ENCODE measurements at places on chromosomes 7 and 10.

GRCh38 chr7:93935102-93935501, 13.6 kb downstream of the GNG11 start:
- no peak for DNase-seq

DNA sequence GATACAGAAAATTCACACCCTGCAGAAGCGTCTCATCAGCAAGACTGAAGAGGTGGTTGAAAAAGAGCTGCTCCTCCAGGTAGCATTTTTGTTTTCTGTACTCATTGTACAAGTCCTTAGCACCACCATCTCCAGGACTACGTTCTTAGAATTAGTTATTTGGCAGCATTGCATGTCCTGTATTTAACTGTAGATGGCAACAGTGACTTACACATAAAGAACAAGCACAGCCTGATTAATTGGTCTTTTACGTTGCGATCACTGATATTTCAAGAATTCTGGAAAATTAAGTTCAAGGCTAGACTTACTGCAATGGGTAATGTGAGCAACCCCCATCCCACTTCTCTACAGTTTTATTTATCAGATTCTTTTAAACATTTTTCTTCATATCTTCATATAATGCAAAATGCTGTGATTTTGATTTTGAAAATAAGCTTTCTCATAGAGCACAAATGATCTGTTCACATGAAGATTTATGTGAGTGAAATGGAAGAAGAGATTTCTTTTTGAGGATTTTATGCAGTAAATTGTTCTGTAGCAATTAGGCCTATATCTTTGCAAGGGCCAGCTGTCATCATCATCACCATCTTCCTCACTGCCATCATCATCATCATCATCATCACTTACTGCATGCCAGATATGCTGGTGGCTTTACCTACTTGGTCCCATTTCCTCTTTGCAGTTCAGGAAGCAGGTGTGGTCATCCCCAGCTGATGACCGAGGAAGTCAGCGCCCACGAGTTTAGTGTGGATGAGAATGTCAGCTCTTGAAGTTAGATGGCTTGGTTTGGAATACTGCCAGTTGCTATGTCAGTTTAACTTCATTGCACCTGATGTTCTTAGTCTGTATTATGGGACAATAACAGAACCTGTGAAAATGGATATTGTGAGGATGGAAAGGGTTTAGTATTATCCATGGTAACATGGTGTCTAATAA, 53.4 kb downstream of the CFAP58 start:
- DNase-seq: no peak

- DNase-seq: no peak
Observed at GRCh38 chr10:18793951-18794350, 134.7 kb downstream of the ARL5B start.

DNA sequence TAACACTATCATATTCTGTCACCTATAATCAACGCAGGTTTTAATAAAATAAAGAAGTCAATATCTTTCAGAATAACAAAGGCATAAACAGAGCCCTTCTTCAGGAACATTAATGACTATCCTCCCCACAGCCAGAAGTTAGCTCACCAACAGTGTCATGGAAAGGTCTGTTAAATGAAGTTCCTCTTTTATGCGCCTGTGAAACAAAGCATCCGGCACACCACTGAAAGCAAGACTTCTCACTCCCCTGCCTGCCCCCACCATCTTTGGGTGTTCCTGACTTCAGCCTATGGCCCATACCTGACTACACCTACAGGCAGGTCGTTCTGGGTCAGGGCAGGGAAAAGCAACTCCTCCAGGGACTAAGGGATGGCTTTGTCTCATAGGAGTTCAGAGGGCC, 205.4 kb downstream of the FANK1 start:
- DNase-seq: no peak

- no peak for DNase-seq
Observed at GRCh38 chr7:115363916-115364315, 442.0 kb downstream of the MDFIC start.

DNA sequence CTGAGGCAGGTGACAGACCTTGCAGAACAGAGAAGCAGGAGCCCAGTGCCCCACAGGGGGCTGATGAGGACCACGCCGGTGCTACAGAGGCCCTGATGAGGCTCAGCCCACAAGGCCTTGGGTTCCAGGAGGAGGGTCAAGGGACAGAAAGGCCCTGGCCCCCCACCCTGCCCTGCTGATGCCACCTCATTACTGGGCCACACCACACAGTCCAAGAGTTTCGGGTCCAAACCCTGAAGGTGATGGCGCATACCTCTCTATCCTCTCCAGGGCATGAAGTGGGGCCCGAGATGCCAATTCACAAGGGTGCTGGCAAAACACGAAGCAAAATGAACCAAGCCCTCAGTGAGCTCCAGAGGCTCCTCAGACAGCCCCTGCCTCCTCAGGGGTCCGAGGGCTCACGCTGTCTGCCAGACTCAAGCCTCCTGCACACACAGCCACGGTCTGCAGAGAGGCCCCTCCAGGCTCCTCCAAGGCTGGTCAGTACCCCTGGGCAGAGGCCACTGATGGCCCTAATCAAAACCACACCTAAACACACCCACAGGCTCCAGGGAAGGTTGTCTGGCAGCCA, 32.3 kb downstream of the RASGEF1A start:
- peak; percentile 11 for DNase-seq

DNA sequence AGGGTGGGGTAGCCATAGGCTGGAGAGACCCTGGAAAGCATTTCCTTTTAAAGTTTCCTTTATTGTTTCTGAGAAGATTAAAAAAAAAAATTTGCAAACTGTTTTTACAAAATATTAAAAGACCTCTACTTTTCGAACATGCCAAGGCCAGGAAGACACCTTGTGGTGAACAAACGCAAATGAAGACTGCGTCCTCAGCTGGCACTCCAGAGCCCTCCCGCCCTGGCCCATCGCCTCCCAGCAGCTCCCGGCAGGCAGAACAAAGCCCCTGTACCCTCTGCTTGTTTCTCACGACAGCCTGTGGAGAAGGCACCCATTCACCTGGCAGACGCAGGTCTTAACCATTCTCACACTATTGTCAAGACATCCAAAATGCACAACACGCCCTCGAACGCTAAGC, 56.4 kb downstream of the ESYT2 start:
- DNase-seq: no peak

DNA sequence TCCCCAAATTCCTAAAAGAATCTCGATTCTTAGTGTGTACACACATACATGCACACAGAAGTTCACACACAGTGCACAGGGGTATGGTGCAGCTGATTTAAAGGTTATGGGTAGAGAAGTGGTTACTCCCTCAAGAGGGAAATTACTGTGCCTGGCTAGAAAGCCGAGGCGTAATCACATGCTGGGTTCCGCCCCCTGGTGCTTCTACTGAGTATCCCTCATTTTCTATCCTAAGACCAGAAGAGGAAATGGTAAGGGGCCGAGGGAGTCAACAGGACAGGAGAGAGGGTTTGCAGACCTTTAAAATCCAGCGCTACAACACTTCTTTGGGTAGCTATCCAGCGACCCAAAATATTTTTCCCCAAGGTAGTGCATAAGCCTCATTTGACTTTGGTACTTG, 147.3 kb upstream of the TMEM196 start:
- no peak for DNase-seq

DNA sequence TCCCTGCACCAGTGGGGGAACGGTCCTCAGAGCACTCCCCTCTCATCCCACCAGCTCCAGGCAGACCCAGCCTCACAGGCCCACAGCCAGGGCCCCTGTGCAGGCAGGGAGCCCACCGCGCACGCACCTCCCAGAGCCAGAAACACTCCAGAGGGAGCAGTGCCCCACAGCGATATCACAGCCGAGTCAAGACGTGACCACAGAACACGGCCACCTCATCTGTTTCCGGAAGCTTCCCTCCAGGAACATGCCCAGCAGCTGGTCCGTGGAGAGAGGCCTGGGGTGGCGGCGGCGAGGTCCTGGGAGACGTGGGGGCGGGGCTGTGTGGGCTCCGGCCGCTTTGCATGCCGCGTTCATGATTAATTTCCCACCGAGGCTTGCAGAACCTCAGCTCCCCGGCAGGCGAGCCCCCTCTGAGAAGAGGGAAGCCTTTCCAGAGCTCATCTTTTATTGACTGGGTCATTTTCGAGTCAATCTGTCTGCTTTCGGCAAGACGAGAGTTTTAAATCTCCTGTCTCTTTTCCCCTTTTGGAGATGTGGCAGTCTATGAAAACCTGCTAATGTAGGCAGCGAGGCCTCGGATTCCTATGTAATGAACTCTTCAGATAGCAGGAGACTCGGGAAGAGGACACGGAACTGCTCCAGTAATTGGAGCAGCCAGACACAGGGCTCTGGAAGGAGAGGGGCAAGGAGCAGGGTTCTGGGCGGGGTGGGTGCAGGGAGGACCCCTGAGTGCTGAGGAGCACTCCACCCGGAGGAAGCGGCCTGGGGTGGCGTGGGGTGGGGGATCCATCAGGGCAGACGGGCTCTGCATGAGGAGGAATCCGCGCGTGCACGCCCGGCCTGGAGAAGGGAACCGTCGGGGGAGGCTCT, 242.8 kb downstream of the ELFN1 start:
- DNase-seq: no peak

- no peak for DNase-seq
Observed at GRCh38 chr10:60098677-60099601, 192.6 kb upstream of the CCDC6 start.

GRCh38 chr10:35795131-35795824, 153.2 kb upstream of the FZD8 start:
- no peak for DNase-seq

DNA sequence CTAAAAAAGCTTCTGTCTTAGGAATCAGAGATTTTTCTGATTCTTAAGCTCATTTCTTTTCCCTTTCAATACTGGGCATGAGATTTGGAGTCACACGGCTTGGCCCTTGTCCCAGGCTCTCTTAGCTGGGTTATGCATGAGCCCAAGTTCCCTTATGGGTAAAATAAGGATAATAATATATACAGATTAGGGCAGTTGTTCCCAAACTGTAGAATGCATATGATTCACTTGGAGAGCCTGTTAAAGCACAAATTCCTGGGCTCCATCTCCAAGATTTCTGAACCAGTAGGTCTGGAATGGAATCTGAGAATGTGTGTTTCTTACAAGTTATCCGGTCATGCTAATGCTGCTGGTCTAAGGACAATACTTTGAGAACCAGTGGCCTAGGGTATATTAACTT, 154.0 kb downstream of the REEP3 start:
- no peak for DNase-seq

DNA sequence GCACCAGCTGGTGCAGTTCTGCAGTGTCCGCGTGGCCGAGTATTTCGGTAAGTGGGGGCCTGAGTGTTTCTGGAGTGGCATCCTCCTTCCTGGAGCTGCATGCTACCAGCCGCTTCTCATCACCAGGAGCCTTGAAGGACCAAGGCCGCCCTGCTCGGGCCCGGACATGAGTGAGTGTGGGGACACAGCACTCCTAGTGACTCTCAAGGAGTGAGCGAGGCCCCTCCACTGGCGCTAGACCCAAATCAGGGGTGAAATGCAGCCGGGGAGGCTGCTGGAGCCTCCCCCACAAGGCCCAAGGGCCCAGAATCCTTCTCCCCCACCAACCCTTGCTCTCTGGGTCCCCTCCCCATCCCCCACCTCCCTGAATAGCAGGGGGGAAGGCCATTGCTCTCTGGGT, 48.0 kb downstream of the CAMK2B start:
- no peak for DNase-seq

DNA sequence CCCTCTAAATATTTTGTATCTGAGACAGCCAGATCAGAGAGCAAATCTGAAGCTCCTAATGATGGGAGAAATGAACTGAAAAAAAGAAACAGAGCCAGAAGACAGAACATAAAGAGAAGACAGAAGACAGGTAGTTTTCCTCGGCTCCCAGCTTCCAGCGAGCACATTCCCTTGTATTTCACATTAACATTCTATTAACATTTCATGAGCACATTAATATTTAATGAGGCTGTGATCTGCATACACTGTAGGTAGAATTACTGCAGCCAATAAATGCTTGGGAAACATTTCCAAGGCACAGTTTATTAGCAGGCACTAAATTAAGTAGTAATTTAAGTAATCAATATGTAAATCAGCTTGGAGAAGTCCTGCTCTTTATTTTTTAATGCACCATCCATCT, 349.9 kb downstream of the ELMO1 start:
- no peak for DNase-seq

GRCh38 chr7:46383605-46384004, 462.5 kb upstream of the IGFBP3 start:
- no peak for DNase-seq

Measured in 8988T (cell line).